ENCODE measurements at places on chromosomes 11 and 22.

DNA sequence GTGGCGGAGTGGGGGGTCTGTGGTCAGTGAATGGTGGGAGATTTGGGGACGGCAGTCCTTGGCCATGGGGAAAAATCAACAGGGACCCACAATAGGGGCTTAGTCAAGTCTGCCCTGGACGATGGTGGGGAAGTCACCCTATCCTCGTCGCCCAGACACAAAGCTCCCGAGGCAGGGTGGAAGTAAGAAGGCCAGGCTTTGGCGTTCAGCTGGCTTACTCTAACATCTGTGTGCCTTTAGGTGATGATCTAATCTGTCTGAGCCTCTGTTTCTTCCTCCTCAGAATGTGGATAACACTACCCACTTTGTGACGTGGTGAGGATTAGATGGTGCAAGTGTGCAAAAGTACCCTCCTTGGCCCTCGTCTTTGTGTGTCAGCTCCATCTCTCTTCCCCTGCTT lies 192.2 kb downstream of the ST3GAL4 start:
- DNase-seq, result no peak

GRCh38 chr11:9138612-9139579 lies 47.5 kb upstream of the SCUBE2 start:
- peak; percentile 10 for DNase-seq

- DNase-seq, result no peak
Measured at GRCh38 chr11:74196781-74197486, 25.8 kb downstream of the PPME1 start.

- DNase-seq, result no peak
Measured at GRCh38 chr11:65779669-65779918, 1.2 kb downstream of the AP5B1 start.

DNA sequence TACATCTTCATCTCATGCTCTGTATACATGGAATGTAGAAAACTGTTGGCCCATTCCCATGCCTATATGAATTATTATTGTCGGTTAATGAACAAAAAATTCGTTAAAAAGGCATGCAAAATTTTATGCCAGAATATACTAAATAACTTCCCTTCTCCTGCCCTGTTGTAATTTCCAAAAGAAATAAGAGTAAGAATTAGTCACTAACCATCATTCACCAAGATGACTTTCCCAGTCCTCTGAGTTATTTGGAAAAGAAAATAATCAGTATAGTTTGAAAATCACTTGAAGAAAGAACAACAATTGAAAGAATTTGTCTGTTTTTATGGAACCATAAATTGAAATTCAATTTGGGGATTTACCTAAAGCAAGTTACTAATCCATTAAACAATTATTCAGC lies 1149.1 kb upstream of the RAG2 start:
- DNase-seq, result no peak

DNA sequence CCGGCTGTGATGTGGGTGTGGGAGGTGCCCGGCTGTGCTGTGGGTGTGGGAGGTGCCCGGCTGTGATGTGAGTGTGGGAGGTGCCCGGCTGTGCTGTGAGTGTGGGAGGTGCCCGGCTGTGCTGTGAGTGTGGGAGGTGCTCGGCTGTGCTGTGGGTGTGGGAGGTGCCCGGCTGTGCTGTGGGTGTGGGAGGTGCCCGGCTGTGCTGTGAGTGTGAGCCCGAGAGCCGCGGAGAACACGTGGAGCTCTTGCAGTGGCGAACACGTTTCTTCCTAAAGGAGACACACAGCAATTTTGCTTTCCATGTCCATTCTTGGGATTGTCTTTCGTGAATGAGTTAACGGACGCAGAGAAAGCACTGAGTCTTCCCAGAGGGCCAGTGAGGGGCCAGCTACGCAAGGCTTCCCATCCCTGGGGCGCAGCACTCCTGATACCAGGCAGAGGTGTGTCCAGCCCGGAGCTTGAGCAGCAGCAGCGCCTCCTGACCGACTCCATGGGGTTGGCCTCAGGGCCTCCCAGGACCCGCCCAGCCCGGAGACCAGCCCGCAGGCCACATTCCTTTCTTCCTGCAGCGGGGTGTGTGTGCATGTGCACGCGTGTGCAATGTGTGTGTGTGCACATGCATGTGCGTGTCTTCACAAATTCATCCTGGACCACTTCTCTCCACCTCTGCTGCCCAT lies 245.0 kb upstream of the B3GAT1 start:
- DNase-seq, result no peak

- no peak for DNase-seq
Measured at GRCh38 chr11:106461839-106462545, 384.5 kb downstream of the AASDHPPT start.

- DNase-seq, result no peak
Measured at GRCh38 chr22:37485395-37486223, 575 bp downstream of the MFNG start.

DNA sequence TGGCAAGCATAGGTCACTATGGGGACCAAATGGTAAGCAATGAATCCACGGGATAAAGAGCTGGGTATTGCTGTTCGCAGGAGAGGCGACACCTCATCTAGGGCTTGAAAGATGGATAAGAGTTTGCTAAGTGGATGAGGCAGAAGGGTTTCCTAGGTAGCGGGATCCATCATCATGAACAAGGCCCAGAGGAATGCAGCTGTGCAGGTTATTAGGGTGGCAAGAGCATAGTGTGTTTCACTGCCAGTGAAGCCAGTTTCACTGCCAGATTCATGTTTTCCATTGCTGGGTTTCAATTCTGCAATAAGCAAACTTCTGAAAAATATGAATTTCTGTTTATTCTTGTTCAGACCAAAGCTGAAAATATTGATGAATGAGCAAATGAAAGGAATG lies 27.2 kb downstream of the WEE1 start:
- no peak for DNase-seq

DNA sequence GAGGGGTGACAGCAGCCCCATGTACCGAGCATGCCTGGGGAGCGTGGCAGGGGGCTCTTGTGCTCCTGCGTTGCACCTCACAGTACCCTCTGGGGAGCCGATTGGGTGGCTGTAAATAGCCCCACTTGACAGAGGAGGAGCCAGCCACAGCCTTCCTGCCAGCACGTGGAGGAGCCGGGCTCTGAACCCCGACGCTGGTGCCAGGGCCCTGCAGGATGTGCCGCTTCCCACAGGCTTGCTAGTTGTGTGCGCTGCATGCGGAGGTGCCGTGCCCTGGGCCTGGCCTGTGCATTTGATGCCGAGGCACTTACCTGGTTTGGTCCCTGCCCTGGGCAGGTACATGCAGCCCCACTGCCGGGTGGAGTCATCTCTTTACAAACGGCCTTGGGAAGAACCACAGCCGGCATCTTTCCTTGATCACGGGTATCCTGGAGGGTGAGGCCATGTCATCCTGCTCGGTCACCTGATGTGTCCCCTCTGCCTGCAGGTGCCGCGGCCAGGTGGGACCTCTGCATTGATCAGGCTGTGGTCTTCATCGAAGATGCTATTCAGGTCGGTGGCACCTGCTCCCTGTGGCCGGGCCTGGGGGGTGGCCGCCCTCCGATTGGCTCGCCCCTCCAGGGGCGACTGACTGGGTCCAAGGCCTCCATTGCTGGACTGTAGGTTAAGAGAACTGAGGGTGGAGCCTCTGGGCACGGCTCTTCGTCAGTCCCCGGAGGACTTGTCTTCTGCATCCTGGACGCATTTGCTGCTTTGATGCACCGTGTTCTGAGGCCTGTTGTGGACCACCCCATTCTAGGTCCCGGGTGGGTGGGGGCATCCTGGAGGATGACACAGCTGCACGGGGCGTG lies 5.0 kb downstream of the TPCN2 start:
- DNase-seq, result no peak

All from NCI-H510A (cell line).